ENCODE measurements at places on chromosomes 11 and 22. TPM values are rescaled to one million over a fixed set of nuclear protein-coding genes. Genes with fewer than 3 reads are reported as not detected.

ACR gene
- total RNA-seq, result 1.5 TPM

SLC29A2 gene
- 39.7 TPM for total RNA-seq

MISFA gene
- 3.2 TPM for total RNA-seq

TEX12 gene
- total RNA-seq, result not detected

MEI1 gene
- total RNA-seq, result 0.64 TPM

- no peaks in the 10 kb centered on the region for H3K36me3 ChIP-seq
- no peak overlapping the region for H3K4me3 ChIP-seq
- H3K4me1 ChIP-seq, result no peaks in the 10 kb centered on the region
- H3K27ac ChIP-seq, result no peak overlapping the region
- no peaks in the 10 kb centered on the region for H3K27me3 ChIP-seq
- DNase-seq, result no peak
Measured at GRCh38 chr11:2566223-2567025, 121.6 kb downstream of the KCNQ1 start.

DNA sequence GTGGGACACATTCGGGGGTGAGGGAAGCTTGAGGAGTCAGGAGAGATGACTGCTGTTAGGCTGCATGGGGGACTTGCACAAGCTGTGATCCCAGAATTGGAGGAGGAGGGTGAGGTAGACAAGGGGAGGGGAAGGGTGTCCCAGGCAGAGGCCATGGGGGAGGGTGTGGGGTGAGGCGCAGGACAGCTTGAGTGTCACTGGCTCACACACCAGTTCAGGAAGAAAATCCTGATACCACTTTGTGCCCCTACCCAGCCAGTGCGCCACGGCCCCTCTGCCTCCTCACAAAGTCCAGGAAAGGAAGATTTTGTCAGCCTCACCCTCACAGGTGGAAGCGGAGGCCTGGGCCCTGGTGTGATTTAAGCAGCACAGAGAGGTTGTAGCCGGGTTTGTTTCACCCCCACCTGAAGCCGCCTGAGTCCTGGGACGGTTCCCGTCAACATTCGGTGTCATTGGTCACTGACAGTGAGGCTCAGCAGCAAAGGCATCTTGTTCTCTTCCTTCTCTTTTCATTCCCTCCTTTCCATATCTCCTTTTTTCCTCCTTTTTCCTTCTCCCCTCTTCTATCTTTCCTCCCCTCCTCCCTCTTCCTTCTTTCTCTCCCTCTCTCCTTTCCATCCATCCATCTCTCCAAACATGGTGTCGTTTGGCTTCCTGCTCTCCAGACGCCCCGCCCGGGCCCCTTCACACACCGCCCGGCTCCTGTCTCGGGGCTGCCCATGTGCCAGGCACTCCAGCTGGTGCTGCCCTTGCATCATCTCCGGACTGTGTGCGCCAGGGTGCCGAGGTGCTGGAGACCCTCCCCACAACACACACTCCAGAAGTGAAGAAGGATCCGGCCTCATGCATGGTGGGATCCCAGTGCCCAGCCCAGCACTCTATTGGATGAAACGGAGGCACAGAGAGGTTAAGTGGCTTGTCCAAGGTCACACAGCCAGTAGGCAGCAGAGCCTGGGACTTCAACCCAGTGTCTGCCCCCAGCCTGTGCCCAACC, 89.3 kb downstream of the MPPED1 start:
- H3K4me3 ChIP-seq, result no peak overlapping the region
- no peaks in the 10 kb centered on the region for H3K4me1 ChIP-seq
- H3K36me3 ChIP-seq, result no peaks in the 10 kb centered on the region
- H3K27ac ChIP-seq, result no peak overlapping the region
- DNase-seq, result no peak
- H3K27me3 ChIP-seq, result no peaks in the 10 kb centered on the region

DNA sequence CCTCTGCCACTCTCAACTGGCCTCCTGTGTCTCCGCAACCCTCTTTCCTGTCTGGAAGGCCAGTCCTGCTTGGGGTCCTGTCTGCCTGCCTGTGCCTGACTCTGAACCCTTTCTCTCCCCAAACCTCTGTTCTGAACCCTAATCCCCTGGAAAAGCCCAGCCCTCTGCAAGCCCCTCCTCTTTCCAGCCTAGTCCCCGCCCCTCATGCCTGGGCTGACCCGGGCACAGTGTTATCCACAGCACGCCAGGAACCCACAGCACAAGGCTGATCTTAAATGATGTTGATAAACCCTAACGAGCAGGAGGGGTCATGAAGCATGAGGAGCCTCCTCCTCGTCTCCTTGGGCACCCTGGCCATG, at the start of gene IFITM10:
Gene IFITM10, minus strand, starts transcription at position 115 of the 359 bp plus-strand sequence. CDS start 153 bp downstream, outside the sequence.
- no peak within 1 kb of the TSS for H3K4me3 ChIP-seq
- H3K4me1 ChIP-seq, result no peaks in the 10 kb centered on the region
- no peak within 1 kb of the TSS for H3K27ac ChIP-seq
- no peaks in the 10 kb centered on the region for H3K27me3 ChIP-seq
- DNase-seq, result no peak
- no peaks in the 10 kb centered on the region for H3K36me3 ChIP-seq

DNA sequence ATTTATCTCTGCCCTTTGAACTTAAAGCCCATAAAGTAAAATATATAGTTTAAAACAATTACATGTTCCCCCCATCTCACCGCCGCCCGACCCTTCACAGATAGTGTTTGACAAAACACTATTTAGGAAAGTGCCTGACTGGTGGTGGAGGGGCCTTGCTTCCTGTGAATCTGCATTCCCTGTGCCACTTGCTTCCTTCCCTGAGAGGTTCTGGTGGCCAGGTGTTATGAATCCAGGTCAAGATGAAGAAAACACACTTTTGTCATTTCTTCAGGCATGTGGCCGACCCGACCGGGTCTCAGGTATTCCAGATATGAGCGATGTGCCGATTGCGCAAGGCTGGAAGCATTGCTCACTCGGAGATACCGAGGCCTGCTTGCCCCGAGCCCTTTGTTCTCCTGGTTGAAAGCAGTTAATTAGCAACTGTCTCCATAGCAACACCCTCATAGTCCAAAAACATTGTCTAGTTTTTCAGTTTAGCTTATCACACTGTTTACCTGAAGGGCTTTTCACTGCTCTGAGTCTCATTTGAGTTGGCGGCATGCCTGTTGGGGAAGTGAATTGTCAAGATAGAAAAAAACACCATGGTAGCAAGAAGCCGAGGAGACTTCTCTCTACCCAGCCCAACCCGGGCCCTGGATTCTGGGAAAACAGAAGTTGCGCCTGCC, 128.3 kb downstream of the TEAD1 start:
- peaks cover 91% of the 10 kb centered on the region for H3K4me1 ChIP-seq
- peak; percentile 97 for DNase-seq
- H3K4me3 ChIP-seq, result peak overlapping the region; percentile 33
- peak overlapping the region; percentile 88 for H3K27ac ChIP-seq
- H3K27me3 ChIP-seq, result no peaks in the 10 kb centered on the region

- no peaks in the 10 kb centered on the region for H3K27me3 ChIP-seq
- DNase-seq, result no peak
- no peak overlapping the region for H3K27ac ChIP-seq
- H3K4me3 ChIP-seq, result no peak overlapping the region
- H3K36me3 ChIP-seq, result peaks cover 9% of the 10 kb centered on the region
- H3K4me1 ChIP-seq, result peaks cover 39% of the 10 kb centered on the region
Measured at GRCh38 chr11:90220391-90220790, 2.5 kb downstream of the CHORDC1 start.

DNA sequence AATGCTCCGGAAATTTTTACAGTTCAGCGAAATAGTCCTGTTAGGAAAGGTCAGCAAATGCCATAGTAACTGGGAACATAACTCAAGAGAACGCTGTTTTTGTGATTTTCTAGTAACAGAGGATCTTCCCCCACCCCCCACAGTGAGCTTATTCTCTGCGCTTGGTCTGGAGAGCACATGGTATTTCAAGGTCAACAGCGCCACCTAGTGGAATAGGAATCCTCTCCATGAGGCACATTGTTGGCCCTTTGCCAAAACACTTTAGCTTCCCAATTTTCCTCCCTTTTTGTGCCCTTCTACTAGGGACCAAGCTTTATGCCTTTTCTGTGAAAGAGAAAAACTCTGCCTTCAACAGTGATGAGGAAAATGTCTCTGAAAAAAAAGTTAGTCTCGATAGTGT, 13.2 kb upstream of the OR4C12 start:
- no peak overlapping the region for H3K4me3 ChIP-seq
- no peak overlapping the region for H3K27ac ChIP-seq
- peak; percentile 46 for DNase-seq
- no peaks in the 10 kb centered on the region for H3K4me1 ChIP-seq
- no peaks in the 10 kb centered on the region for H3K27me3 ChIP-seq
- H3K36me3 ChIP-seq, result no peaks in the 10 kb centered on the region

GRCh38 chr11:86696004-86696403, 23.6 kb upstream of the ME3 start:
- DNase-seq, result peak; percentile 27
- peaks cover 9% of the 10 kb centered on the region for H3K4me1 ChIP-seq
- H3K27me3 ChIP-seq, result no peaks in the 10 kb centered on the region
- H3K4me3 ChIP-seq, result no peak overlapping the region
- no peaks in the 10 kb centered on the region for H3K36me3 ChIP-seq

DNA sequence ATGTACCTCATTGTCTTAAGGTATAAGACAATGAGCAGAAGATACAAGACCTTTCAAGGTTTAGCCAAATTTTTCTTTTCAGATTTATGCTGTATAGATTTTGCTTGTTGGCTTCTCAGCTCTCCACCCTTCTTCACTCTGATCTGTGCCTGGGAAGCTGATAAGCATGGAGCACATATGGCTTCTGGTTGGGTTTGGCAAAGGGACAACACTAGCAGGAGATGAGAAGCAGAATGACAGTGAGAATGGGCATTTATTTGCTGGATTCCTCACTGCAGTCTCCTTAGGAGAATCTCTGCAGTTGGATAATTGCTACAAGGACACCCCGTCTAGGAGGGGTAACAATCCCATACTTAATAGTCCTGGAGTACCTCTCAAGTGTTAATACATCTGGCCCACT, 474.8 kb upstream of the CCDC90B start:
- no peak for DNase-seq
- no peaks in the 10 kb centered on the region for H3K4me1 ChIP-seq
- no peak overlapping the region for H3K27ac ChIP-seq

DNA sequence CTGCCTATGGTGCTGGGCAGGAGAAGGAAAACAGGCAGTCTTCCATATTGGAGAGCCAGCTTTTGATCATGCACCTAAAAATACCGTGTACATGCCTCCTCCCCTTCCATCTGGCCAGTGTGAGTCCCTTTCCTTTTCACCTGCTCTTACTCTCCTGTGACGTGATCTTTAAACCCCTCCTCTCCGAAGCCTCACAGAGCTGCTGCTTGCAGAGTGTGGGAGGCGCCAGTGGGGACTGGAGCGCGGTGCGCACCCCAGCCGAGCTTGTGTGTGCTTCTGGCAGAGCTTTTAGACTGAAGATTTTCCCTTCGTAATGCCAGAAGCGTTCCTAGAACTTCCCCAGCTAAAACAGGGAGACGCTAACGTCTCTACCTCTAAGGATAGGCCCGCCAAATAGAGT, 29.8 kb downstream of the MUC6 start:
- H3K27me3 ChIP-seq, result no peaks in the 10 kb centered on the region
- no peaks in the 10 kb centered on the region for H3K4me1 ChIP-seq

- no peak overlapping the region for H3K27ac ChIP-seq
- no peak overlapping the region for H3K4me3 ChIP-seq
- DNase-seq, result no peak
- H3K36me3 ChIP-seq, result no peaks in the 10 kb centered on the region
- H3K4me1 ChIP-seq, result peaks cover 16% of the 10 kb centered on the region
Measured at GRCh38 chr22:46025225-46025972, 48.4 kb upstream of the WNT7B start.

- no peak overlapping the region for H3K27ac ChIP-seq
- no peak overlapping the region for H3K4me3 ChIP-seq
- no peaks in the 10 kb centered on the region for H3K4me1 ChIP-seq
- no peak for DNase-seq
- no peaks in the 10 kb centered on the region for H3K36me3 ChIP-seq
- H3K27me3 ChIP-seq, result peaks cover 45% of the 10 kb centered on the region
Measured at GRCh38 chr11:123674297-123674696, 19.9 kb upstream of the SCN3B start.

DNA sequence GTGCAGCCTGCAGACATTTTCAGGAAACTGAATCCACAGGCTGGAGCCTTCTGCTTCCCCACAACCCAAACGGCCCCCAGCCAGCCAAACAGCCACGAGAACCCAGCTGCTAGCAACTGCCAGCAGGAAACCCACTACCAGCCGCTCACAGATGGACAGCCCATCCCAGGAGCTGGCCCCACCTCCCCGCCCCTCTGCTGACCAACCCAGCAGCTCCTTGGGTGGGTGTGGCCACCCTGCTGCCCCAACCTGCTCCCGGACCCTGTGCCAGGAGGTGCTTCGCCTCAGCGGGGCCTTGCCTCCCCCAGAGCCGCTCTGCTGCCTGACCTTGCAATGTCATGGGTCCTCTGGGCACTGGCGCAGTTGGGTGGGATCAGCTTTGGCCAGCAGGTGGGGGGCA, 8.2 kb upstream of the CCDC188 start:
- H3K36me3 ChIP-seq, result no peaks in the 10 kb centered on the region
- no peak overlapping the region for H3K27ac ChIP-seq
- no peaks in the 10 kb centered on the region for H3K4me1 ChIP-seq

DNA sequence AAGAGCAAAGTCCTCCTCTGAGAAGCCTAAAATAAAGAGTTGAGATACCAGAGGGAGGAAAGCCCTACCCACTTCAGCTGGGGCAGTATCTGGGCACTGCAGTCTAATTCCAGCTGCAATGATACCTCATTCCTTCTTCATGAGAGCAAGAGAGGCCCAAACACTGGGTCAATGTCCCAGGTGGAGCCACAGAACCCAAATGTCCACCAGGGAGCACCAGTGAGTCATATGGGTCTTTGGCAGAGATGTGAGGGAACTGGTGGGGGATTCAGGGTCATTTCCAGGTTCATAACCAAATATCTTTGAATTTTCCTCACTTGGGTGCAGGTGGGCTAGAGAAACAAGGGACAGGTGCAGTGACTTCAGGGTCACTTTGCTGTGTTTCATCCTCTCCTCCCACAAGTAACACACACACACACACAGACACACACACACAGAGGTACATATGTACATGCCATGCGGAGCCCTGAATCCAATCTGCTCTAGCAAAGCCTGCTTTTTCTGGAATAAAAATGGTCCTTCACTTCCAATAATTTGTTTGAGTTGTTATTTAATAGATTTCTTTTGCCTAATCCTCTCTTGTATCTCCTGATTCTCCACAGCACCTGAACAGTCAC, 585.4 kb downstream of the SOX6 start:
- no peak overlapping the region for H3K27ac ChIP-seq
- peaks cover 29% of the 10 kb centered on the region for H3K27me3 ChIP-seq
- H3K4me3 ChIP-seq, result no peak overlapping the region
- peaks cover 9% of the 10 kb centered on the region for H3K4me1 ChIP-seq

- no peaks in the 10 kb centered on the region for H3K36me3 ChIP-seq
- H3K27ac ChIP-seq, result no peak overlapping the region
- H3K4me3 ChIP-seq, result no peak overlapping the region
Measured at GRCh38 chr11:121636081-121636799, 183.5 kb upstream of the SORL1-AS1 start.

All from HCT116 (cell line).